ENCODE measurements at places on chromosomes 3 and 15.

DNA sequence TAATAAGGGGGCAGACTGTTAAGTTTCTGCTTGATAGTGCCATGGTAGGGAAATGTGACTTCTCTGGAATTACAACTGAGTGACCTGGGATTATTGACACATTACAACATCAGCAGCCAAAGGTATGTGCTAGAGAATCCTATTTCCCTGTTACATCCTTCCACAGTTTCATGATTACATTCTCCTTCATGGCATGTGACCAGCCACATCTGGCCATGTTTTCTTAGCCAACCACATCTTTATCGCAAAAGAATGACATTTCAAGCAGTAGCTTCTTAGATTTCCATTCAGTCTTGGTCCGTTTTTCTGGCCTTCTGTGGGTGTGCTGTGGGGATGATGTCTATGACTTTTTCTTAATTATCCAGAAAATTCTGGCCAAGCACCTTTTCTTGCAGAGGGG, 45.4 kb upstream of the CTDSPL start:
- no peak for DNase-seq

GRCh38 chr3:130517602-130518001, 625 bp downstream of the COL6A6 start:
- no peak for DNase-seq

- DNase-seq: no peak
Observed at GRCh38 chr3:174495928-174496327, 363.2 kb upstream of the NAALADL2 start.

GRCh38 chr3:135576751-135577150, 388.8 kb upstream of the PPP2R3A start:
- DNase-seq: no peak

DNA sequence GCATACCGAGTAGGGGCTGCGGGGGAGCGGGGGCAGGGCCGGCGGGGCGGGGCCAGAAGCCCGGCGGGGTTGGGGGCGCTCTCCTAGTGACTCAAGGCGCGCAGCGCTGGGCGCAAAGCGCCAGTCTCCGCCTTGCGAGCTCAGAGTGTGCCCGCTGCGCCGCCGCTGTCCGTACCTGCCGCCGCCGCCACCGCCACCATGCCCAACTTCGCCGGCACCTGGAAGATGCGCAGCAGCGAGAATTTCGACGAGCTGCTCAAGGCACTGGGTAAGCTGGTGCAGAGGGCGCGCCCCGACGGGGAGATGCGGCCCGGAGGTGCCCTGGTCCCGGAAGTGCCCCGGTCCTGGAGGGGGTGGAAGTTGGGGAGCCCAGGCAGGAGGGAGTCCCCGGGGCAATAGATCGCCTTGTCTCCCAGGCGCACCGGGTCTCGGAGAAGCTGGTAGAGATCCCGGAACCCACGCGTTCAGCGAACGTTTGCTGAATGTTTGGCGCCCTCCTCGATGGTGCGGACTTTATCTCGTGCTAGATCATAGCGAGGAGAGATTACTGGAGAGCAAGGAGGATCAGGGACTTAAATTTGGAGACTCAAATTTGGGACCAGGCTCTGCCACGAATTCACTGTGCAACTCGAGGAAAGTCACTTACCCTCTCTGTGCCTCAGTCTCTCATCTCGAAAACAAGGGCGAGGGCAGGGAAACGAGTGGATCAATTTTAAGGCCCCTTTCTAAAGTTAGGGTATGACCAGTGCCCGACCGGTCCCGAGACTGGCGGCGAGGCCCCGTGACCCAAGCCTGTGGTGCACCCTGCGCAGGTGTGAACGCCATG, at the start of gene CRABP1:
CRABP1 (plus strand) TSS at position 123 of the 826 bp plus-strand sequence; CDS start at position 199, 76 bp downstream.
- no peak for DNase-seq

- no peak for DNase-seq
Observed at GRCh38 chr3:17322106-17322793, 420.2 kb downstream of the TBC1D5 start.

DNA sequence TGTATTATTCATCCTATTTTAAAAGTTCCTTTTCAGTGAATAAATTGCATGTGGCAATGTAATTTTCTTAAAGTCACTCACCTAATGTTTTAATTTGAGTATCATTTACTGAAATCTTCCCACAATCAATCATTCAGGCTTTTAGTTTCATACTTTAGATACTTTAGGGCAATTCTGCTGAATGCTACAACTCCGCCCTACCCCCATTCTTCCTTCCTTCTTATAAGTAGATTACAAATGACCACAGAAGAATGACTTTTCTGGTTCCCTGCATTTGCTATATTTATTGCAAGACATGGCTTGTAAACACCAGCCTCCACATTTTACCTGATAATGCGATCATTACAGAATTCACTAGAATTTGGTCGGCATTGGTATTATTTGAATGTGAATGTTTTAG, 1061.9 kb downstream of the FHIT start:
- no peak for DNase-seq

GRCh38 chr3:127056976-127057375, 74.1 kb downstream of the PLXNA1 start:
- no peak for DNase-seq

DNA sequence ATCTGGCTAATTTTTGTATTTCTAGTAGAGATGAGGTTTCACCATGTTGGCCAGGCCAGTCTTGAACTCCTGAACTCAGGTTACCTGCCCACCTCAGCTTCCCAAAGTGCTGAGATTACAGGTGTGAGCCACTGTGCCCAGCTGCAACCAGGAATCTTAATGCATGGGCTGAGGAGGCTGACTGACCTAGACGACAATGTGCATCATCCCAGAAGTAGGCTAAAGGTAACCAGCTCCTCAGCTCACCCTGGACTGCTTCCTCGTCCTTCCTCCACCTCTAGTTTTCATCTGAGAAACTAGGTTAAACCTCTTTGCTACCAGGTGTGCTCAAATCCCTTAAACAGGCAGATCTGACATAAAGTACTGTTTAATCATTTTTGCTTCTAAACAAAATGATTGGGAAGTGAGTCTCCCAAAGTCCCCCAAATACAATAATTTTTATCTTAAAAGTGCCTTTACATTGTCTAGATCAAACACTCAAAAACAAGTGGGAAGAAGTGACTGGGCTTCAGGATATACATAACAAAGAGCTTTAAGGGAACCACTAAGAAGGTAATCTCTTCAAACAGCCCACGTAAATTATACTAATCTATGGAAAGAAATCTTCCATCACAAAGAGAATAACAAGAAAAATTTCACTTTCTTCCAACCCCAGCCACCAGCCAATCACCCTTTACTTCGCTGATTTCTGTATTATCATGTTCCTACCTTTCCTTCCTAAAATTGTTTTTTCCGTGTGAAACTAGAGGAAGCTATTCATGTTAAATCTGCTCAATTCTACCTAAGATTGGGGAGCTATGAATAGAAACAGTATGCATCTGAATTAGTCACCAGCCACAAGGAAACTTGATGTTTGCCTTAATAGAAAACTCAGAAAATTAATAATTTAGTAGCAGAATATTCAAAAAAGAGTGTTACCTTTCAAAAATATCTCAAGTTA, 34.7 kb downstream of the IGF2BP2 start:
- DNase-seq: no peak

DNA sequence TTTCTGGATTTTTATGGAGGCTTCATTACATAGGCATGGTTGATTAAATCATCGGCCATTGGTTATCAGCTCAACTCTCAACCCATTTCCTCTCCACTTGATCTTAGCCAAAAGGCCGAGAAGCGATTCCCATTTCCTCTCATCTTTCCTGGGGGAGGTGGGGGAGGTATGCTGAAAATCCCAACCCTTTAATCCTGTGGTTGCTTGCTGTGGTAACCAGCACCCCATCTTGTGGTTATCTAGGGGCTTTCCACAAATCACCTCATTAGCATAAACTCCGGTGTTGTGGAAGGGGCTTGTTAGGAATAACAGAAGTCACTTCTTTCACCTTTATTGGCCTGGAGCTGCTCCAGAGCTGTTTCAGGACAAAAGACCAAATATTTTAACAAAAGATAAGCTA, 20.9 kb downstream of the PDE8A start:
- DNase-seq: no peak

DNA sequence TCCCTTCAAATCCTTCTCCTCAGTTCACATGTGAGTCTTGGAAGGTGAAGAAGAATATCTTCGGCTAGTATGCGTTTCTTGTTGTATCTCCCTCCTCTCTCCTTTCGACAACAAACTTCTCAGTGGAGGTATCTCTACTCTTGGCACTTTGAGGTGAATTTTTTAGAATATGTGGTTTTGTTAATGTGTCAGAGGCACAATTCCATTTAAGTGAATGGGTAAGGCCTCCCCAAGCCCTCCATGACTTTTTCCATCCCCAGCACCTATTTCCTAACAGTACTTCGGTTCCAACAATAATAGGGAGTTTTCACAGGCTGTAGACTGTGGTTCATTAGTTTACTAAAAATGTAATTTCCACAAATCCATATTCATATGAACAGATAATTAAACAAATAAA, 74.2 kb downstream of the TM4SF4 start:
- DNase-seq: no peak

DNA sequence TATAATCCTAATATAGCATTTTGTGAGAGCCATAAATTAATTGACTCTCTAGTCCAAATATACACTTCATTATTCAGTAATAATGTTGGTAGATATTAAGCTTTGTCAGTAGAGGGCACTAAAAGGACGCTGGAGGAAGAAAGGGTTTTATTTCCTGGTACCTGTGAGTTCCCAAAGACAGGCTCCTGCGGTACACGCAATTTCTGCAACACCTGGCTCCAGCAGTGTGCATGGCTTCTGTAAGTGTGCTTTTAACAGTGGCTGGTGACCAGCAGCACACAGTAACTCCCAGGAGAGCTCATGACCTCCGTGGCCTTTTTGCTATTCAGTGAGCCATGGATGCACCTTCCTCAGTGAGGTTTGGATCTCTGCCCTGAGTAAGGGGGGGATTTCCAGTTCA, 338.3 kb upstream of the ZNF385D start:
- DNase-seq: no peak

GRCh38 chr3:36814066-36814717, 49.8 kb upstream of the DCLK3 start:
- no peak for DNase-seq

DNA sequence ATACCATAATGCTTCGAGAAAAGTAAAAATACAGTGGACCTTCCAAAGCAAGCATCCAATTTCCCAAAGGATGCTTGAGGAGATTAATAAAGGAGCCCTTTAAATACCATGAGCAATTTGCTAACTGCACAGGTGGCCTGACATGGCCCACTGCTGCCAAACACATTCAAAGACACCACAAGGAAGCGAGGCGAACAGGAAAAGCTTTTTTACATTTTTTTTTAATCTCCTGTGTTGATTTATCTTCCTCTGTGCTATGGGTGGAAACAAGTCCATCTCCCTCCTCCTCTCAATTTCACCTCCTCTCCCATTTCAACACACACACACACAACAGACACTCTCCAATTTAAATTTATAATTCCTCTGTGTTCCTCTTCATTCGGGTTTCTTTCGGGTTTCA, 243.4 kb downstream of the IGSF11 start:
- DNase-seq: no peak

DNA sequence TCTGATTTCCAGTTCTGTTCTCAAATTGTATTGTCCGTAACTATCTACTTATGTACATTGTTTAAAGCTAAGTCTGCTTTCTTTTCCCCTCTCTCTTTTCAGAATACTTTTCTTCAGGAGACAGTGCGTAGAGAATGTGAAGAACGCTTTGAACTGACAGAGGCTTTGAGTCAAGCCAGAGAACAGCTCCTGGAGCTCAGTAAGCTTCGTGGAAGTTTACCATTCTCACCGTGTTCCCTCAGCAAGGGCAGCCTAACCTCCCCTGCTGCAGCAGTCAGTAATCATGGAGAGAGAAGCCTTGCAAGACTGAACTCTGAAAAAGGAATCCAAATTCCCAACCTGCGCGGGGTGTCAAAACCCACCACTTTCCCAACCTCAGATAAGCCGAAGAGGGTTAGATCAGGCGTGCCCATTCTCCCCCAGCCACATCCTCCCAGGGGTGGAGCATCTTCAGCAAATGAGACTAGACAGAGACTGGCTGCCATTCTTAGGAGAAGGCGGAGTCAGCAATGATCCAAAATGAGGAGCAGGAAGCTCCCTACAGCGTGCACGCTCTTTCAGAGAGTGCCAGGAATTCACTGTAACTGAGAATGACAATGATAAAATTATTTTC, 114.6 kb downstream of the CCNL1 start:
- DNase-seq: no peak

GRCh38 chr3:177519588-177519987, 322.3 kb upstream of the TBL1XR1 start:
- no peak for DNase-seq

DNA sequence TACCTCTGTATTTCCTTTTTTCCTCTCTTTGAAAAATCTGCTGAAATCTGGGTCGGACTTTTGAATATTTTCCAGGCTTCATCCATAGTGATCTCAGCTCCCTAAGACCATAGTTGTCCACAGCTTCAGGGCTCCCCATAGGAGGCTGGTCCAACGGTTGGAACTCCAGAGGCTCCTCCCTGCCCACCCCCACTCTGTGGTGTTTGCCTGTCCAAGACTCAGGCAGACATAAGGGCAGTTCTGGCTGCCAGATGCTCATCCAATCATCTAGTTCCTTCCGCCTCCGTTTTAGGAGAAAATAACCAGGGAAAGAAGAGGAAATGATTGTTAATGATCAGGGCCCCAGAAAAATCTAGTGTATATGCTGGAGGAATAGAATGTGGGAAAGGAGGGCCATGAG, 27.9 kb upstream of the PRTG start:
- DNase-seq: no peak

DNA sequence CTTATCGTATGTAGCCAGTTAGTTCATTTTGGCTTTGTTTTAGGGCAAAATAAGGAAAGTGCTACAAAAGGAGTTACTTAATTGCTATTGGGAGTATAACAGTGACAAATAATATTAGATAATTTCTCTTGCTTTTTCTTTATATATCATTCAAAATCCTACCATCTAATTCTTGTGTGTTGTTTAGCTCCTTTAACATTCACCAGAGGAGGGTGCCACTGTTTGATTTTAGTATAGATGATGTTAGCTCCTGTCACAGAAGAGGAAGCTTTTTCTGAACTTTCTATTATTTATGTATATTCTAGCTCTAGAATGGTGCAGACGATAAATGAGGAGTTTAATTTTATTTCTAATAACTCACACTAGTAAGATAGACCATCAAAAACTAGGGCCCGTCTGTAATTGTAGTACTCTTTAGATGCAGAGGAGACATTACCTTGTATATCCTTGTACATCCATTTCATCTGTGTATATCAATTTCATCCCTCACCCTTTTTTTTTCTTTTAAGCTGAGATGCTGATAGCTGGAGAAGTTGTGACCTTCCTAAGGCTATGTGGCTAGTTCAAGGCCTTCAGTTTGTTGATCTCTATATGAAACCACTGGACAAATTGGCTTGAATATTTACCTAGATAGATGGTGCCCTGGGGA, 3.0 kb downstream of the PPM1L start:
- no peak for DNase-seq

DNA sequence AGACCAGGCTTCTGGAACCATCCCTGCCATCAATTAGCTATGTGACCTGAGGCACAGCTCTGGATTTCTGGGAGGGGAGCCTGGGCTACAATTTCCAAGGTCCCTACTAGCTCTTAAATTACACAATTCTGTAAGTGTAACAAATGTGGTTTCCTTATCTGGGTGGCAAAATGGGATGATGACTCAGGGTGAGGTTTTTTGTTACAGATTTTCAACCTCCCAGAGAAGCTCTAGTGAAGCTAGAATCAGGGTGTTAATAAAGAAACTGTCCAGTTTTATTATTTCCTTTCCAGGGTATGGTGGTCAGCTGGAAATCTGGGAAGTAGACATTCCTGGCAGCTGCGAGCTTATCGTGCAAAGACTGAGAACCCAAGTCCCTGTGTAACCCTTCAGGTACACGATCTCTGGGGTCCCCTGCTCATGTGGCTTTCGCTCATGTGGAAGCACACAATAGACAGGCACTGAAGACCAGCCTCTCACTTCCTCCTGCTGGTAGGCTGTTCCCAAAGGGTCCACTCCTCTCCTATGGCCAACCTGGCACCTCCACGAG, 7.3 kb downstream of the RAB27A start:
- DNase-seq: no peak

Measured in stimulated activated CD4-positive, alpha-beta T cell treated with anti-CD3 and anti-CD28 coated beads, Interleukin-4, amount 100 ng/mL, for 1 hour (primary cell).